ENCODE measurements at places on chromosomes 6 and 20. TPM values are rescaled to one million over a fixed set of nuclear protein-coding genes. Genes with fewer than 3 reads are reported as not detected.
A peak's percentile ranks its signal among the peaks of the same experiment; 100 is the strongest.

- DNase-seq = no peak
Measured at GRCh38 chr6:92188016-92188415, 1231.3 kb downstream of the EPHA7 start.

Gene TRIM15
- 0.33 TPM for total RNA-seq

DNA sequence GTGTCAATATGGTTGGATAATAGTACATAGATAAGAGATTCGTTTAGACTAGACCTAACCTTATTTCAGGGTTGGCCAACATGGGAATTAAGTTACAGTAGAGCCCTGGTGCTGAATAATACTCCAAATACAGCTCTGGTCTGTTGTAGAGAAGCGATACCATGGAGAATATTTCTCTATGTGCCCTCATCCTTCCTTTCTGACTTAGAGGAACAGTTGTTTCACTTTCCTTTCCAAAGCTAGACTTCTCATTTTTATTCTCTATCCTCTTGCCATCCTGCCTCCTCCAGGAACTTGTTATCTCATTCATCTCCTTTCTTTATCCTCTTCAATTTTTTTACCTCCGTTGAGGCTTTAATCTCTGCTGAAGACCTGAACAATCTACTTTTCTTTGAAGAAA is 68.9 kb downstream of the EDN1 start:
- no peak for DNase-seq

GRCh38 chr6:43883847-43884651 is 114.0 kb downstream of the VEGFA start:
- peak; percentile 36 for DNase-seq

Gene MYL9
- 72.9 TPM for total RNA-seq

GRCh38 chr6:159933077-159933476 is 35.8 kb upstream of the IGF2R start:
- DNase-seq = no peak

GRCh38 chr6:116682334-116682712 is 1.3 kb downstream of the KPNA5 start:
- no peak for DNase-seq

DNA sequence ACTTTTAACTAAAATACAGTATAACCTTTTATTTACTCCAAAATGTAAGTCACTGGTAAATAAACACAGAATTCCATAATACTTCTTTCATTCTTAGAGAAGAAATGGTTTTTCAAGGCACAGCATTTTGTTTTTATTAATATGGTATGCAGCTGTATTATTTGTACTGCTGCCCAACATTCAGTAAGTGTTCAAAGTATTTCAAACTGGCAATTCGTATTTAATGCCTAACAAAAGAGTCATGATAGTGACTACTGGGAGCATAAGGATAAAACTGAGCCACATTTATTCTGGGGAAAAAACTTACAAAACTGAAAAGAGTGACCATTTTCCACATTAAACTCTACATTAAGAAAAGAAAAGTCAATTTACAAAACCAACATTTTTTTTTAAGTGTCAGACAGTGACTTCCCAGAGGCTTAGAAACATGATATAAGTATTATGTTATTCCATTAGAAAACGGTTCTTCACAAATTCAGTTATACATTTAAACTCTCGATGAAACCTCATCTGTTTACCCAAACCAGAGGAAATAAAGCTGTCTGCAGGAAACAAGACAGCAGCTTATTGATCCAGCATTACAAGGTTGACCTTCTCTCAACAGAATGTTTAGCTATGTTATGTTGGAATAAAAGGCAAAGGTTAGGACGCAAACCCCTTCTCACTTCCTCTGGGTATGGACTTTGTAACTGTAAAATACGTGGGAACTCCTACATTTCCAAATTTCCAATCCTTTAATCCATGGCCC is 24.3 kb downstream of the EPB41L2 start:
- no peak for DNase-seq

DNA sequence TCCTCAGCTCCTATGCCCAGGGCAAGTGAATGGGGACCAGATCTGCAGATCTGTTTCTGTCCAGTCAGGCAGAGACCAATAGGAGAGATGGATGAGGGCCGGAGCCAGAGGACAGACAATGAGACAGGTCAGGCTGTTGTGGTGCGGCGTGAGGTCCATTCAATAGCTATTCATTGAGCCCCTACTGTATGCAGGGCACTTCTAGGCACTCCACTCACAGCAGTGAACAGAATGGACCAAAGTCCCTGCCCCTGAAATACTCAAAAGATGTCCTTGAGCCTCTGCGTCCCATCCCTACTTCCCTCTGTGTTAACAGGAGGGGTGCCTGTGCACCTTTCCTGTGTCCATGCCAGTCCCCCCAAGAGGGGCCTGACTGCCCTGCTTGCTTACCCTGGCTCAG is 8.5 kb upstream of the TULP1 start:
- no peak for DNase-seq

- DNase-seq = peak; percentile 62
Measured at GRCh38 chr6:106773522-106773921, 144.1 kb downstream of the QRSL1 start.

Gene RNASET2
- total RNA-seq = 80.6 TPM

Gene TSHZ2
- 31.7 TPM for total RNA-seq

- DNase-seq = no peak
Measured at GRCh38 chr20:10555865-10556308, 117.9 kb downstream of the JAG1 start.

GRCh38 chr20:8535403-8536261 is 403.6 kb downstream of the PLCB1 start:
- no peak for DNase-seq

DNA sequence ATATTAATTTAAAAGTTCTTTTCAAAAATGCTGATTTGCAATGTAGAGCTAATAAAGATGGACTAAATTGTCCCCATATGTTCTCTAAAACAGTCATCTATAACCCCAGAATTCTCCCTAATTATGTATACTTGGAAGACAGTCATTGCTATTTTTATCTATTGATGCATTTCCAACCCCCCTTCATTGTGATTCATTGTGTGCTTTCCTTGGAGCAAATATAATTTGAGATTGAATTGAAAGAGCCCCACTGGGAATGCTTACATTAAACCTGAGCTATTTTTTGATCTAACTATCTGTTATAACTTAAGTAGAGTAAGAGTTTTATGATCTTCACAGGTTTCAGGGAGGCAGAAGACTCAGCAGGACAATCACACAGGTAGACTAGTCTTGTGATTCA is 73.7 kb upstream of the PTCHD4 start:
- DNase-seq = no peak

GRCh38 chr6:157804448-157805327 is 18.4 kb upstream of the SNX9 start:
- DNase-seq = no peak

DNA sequence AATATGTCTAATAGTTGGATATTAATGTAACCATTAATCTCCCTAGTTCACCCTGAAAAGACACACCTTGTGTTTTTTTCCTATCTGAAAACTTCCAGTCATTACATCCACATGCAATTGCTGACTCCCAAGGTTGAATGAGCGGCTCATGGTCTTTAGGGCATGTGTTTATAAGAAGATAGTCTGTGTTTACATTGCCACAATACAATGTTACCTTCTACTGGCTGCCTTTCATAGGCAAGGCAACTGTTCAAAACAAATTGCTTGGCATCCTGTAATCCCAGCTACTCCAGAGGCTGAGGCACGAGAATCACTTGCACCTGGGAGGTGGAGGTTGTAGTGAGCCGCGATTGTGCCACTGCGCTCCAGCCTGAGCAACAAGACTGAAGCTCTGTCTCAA is 86.8 kb upstream of the SHLD1 start:
- DNase-seq = no peak

Gene TFAP2C
- 66.9 TPM for total RNA-seq

DNA sequence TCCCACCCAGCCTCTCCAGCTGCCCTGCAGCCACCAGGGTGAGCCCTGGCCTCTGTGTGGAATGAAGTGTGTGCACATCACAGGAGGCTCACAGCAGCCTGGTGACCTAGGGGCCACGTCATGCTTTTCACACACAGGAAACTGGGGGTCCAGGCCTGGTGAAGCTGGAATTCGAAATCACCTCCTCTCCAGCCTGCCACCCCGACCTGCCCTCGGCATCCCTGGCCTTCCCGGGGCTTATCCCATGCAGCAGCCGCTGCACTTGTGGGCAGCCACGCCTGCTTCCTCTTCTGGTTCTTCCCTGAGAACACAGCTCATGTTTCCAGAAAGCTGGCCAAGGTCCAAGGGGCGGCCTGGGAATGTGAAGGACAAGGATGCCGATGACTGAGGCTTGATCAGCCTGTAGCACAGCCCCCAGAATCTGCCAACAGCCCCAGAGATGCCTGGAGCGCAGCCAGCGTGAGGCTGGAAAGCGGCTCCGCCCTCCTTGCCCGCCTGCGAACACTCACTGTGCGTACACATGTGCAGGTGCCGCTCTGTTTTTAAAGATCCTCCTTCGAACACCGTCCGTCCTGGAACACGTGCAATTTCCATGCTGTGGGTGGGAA is 4.2 kb upstream of the NTSR1 start:
- peak; percentile 67 for DNase-seq

DNA sequence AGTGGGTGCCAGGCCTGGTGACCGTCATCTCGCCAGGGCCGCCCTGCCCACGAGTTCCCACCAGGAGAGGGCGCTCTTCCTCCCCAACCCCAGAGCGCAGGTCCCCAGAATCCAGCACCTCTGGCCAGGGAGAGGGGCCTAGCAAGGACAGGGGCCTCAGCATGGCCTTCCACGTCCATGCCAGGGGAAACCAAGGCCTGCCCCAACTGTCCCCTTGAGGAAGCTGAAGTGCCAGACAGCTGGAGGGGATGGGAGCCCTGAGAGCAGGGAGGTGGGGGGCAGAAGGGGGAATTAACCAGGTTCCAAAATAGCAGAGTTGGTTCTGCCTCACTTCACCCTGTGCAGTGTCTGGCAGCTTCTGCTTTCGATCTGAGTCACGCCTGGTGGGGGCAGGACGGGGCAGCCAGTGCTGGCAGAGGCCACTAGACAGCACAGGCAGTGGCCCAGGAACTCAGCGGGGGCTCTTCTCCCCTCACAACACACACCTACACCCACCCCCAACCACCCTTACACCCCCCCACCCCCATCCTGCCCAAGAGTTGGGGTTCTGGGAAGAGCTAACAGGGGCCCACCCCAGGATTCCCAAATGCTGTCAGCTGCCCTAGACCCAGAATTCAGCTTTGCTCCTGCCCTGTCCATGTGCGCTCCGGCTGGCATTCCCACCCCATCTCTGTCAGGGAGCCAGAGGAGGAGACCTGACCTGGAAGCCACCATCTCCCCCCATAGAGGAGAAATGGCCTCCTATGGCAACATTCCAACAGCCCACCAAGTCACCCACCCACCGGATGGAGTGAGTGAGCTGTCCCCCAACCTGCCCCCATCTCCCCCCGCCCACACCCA is 29.2 kb downstream of the TFEB start:
- DNase-seq = peak; percentile 69

Gene AKAP7
- total RNA-seq = 13.0 TPM

DNA sequence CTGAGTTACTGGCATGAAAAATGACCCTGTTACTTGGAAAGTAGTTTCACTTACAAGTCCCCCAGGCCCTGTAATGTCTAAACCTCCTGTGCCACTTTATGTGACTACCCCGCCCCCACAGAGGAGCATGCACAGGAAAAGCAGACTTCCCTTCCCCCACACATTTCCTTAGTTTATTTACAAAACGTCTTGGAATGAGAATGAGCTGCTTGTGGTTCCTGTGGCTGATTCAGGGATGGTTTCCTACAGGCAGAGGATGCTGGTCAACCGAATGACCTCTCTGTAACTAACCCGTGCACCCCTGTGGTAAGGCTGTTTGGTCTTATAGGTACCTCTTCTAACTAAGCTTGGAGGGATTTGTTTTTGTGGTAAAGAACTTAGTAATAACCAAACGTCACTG is 28.5 kb downstream of the RSPO3 start:
- no peak for DNase-seq

DNA sequence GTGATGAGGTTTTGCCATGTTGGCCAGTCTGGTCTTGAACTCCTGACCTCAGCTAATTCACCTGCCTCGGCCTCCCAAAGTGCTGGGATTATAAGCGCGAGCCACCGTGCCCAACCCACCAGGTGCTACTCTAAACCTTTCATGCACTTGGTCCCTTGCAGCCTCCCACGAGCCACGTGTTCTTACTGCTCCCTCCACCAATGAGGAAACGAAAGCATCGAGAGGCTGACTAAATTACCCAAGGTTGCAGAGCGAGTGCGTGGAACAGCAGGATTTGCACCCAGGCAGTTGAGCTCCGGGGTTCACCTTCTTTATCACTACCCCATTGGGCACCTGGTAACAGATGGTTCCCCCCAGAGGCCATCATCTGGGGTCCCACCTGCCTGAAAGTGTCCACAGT is 208.3 kb downstream of the LY86 start:
- DNase-seq = no peak

Gene PNPLA1
- not detected for total RNA-seq

- no peak for DNase-seq
Measured at GRCh38 chr20:56967916-56968315, 298.5 kb downstream of the BMP7 start.

DNA sequence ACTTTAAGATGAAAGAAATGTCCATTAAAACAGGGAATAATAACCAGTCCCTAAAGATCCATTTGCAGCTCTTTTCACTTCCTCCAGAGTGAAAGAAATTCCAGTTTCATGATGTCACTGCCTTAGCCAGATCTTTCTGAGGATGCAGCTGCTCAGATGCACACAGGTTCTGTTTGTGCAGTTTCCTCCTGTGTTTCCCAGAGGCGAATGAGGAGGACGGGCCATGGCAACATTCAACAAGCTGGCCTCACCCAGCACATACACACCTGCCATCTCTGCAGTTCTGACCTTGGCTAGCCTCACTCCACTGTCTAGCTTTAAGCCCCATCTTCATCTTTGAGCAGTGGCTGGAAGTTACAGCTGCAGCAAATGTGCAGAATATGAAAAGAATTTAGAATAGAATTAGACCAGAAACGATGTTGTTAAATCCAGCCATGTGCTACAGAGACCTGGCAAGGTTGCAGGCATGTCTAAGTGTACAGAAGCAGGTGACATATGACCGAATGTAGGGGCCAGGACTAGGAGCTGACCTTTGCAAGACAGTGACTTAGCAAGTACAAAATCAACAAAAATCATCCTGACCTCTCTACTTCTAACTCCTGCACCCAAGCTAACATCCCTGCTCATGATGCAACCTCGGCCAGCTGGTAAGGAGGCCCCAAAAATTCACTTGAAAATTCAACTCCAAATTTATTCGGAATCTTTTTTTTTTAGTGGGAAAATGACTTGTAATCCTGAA is 35.0 kb downstream of the FAM50B start:
- no peak for DNase-seq

- DNase-seq = no peak
Measured at GRCh38 chr6:87914637-87915395, 132.8 kb upstream of the SPACA1 start.

DNA sequence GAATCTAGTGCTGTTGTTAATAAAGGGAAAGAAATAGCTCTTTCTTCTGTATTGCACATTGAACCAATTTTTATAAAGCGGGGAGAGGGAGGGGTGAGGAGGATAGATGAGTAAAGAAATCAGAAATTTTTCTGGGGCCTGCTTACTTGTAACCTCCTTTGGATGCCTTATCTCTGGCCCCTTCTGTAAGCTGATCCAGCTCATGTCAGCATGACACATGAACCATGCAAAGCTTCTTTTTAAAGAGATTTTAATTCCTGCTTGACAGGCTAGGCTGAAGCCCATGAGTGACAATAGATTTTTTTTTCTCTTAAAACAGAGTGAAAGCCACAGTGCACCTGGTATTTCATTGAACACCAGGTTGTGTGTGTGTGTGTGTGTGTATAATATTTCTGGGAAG is 325.3 kb downstream of the PRL start:
- no peak for DNase-seq

All from breast epithelium (tissue), 4 donors.